Omental fat pad (tissue), 4 donors: ENCODE measurements at places on chromosomes 5 and 9.

DNA sequence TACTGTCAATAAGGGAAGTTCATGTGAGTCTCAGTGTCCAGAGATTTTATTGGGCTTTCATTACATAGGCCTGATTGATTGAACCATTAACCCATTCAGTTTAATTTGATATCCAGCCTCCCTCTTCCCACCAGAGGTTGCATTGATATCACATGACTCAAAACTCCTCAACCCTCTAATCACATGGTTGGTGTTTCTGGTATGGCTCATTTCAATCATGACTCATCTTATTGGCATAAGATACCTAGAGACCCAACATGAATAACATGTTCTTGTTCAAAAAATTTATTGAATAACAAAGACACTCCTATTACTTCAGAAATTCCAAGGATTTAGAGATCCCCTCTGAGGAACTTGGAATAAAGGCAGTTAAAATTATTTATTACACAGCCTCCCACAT is 982.2 kb downstream of the TLE1 start:
- DNase-seq = no peak

GRCh38 chr5:136992796-136993489 is 506.2 kb downstream of the SPOCK1 start:
- no peak for DNase-seq

DNA sequence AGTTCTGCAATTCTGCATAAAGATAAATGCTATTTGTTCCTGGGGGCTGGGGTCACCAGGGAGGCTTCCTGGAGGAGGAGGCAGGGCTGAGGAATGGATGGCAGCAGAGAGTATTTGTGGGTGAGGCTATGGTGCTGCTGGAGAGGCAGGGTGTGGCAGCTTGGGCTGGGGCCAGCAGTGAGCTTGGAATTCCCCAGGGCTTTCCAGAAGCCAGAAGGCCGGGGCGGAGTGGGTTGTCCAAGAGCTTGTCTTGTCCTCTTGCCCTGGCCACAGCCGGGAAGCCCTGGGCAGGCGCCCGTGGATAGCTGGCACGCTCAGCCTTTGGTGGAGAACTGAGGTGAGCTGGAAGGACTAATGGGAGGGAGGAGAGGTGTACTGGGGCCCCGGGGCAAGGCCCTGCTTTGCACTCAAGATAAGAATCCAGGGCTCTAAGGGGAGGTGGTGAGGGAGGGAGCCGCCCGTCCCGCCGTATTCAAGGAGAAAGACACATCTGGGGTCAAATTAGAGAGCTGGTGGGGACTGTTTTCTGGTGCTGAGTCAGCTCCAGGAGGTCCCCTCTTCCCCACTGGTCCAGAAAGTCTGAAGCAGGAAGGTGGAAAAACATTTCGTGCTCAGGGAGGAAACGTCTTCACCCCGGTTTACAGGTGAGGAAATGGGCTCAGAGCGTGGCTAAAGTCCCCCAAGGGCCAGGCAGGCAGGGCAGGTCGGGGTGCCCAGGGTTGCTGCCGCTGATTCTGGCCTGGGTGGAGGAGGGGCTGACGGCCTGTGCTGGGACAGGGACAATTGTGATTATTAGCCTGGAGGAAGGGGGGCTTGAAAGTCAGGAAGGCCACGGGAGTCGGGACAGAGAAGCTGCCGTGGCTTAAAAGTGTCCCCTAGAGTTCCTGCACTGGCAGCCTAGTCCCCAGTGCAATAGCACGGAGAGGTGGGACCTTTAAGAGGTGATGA is 26.9 kb upstream of the CNOT6 start:
- no peak for DNase-seq

GRCh38 chr5:54480296-54480695 is 24.8 kb downstream of the HSPB3 start:
- DNase-seq = no peak

DNA sequence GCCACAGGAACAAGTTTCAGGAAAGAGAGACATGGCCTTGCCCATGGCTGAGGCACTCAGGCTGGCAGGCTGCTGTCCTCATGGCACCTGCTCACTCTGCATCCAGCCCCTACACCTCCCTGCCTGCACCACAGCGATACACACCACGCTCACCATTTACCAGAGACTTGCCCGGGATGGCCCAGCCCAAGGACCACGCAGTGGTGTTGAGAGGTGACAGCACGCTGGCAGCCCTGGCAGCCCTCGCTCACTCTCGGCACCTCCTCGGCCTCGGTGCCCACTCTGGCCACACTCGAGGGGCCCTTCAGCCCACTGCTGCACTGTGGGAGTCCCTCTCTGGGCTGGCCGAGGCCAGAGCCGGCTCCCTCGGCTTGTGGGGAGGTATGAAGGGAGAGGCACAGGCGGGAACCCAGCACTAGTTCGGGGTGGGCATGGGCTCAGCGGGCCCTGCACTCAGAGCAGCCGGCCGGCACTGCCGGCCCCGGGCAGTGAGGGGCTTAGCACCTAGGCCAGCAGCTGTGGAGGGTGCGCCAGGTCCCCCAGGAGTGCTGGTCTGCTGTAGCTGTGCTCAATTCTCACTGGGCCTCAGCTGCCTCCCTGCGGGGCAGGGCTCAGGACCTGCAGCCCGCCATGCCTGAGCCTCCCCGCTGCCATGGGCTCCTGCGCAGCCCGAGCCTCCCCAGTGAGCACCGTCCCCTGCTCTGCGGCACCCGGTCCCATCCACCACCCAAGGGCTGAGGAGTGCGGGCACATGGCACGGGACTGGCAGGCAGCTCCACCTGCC is 20.3 kb downstream of the ZDHHC11B start:
- DNase-seq = no peak

DNA sequence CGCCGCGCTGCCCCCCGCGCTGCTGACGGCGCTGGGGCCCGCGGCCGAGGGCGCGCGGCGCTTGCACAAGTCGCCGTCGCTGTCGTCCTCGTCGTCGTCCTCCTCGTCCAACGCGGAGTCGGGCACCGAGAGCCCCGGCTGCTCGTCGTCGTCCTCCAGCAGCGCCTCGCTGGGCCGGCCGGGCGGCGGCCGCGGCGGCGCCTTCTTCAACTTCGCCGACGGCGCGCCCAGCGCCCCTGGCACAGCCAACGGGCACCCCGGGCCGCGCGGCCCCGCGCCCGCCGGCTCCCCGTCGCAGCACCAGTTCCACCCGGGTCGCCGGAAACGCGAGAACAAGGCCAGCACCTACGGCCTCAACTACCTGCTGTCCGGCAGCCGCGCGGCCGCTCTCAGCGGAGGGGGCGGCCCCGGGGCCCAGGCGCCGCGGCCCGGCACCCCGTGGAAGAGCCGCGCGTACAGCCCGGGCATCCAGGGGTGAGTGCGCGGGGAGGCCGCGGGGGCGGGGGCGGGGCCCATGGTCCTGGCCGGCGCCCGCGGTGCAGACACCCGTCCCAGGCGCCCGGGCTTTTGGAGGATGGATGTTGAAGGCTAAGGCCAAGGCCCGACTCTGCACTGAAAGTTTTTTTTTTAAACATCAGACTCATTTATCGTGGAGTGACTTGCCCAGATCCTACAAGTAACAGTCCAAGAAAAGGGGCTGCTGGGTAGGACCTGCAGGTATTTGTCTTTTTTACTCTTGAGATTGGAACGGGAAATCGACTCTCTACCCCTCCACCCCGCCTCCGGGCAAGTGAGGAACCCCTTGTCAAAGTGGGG is 1.2 kb downstream of the TENT4A start:
- DNase-seq = no peak

- no peak for DNase-seq
These were observed 646.6 kb downstream of the TLE4 start for GRCh38 chr9:80218328-80218727.

GRCh38 chr9:132369421-132369820 is 14.6 kb upstream of the SETX start:
- DNase-seq = no peak

DNA sequence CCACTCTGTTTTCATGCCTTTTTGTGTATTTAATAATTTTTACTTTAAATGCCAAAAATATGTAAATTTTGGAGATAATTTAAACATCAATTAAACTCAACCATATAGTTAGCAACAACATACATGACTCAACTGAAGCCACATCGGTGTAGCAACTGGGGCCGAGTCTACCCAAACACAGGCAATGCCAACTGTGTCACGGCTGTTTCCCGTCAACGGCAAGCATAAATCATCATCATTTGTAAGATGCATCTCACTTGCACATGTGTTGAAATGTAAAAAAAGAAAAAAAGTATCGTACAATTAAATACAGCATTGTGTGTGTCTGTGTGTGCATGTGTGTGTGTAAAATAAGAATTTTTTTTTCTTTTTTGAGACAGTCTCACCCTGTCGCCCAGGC is 160.1 kb upstream of the TAS2R1 start:
- DNase-seq = no peak

GRCh38 chr5:160305319-160305718 is 7.0 kb downstream of the CCNJL start:
- no peak for DNase-seq
